ENCODE measurements at places on chromosomes 5 and 9.
A peak's percentile ranks its signal among the peaks of the same experiment; 100 is the strongest.

DNA sequence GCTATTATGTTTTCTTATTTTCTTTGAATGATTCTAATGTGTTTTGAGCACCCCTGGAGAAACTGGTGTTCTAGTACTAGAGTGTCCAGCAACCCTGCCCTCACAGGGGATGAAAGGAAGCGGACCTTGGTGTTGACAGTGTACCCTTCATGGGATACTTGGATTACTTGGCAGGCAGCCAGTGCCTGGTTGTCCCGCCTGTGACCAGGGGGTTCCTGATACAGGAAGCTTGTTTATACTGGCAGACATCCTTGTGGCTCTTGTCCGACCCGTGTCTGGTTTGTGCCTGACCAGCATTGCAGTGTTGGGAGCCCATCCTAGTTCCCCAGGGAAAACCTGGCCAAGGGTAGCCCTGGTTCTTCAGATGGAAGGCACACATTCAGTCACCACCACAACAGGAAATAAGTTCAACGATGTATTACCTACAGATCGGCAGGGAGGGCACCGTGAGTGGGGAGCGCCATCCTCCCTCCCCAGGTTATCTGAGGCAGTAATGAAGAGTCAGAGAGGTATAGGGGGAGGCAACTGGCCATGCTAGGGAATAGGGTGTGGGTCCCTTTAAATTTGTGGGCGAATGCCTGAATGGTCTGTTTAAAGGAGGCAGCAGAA lies 47.3 kb downstream of the CACNA1B start:
- no peaks in the 10 kb centered on the region for H3K27me3 ChIP-seq
- no peak for DNase-seq
- no peak overlapping the region for H3K4me3 ChIP-seq
- no peaks in the 10 kb centered on the region for H3K36me3 ChIP-seq

GRCh38 chr5:3392306-3392939 lies 203.2 kb upstream of the IRX1 start:
- H3K27ac ChIP-seq: no peak overlapping the region
- H3K4me1 ChIP-seq: no peaks in the 10 kb centered on the region
- no peaks in the 10 kb centered on the region for H3K36me3 ChIP-seq
- no peaks in the 10 kb centered on the region for H3K27me3 ChIP-seq
- no peak overlapping the region for H3K4me3 ChIP-seq
- DNase-seq: no peak

DNA sequence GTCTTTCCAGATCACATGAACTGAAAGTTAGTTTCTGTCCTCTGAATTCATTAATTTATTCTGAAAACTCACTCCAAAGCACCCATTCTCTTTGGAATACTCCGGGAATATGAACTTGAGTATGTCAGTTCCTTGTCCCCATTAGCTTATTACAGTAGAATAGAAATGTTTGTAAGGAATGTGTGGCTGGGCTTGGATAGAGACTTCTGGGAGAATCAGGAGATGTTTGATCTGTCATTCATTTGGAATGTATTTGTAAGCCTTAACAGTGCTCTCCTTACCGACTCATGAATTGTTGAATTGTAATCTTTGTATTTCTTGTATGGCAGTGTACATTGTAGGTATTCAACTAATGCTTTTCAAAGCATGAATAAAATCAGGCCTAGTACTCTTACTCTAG lies 548.4 kb downstream of the LRRC70 start:
- no peak overlapping the region for H3K4me3 ChIP-seq
- no peaks in the 10 kb centered on the region for H3K27me3 ChIP-seq
- no peak for DNase-seq
- no peaks in the 10 kb centered on the region for H3K36me3 ChIP-seq

- no peak overlapping the region for H3K4me3 ChIP-seq
- no peaks in the 10 kb centered on the region for H3K4me1 ChIP-seq
- H3K27me3 ChIP-seq: no peaks in the 10 kb centered on the region
- no peak for DNase-seq
- no peak overlapping the region for H3K27ac ChIP-seq
- no peaks in the 10 kb centered on the region for H3K36me3 ChIP-seq
Measured at GRCh38 chr9:73080110-73080694, 71.5 kb upstream of the ANXA1 start.

GRCh38 chr5:172007175-172008110 lies 1.0 kb upstream of the FBXW11 start:
- H3K27ac ChIP-seq: peak overlapping the region; percentile 98
- no peaks in the 10 kb centered on the region for H3K36me3 ChIP-seq
- H3K27me3 ChIP-seq: no peaks in the 10 kb centered on the region

DNA sequence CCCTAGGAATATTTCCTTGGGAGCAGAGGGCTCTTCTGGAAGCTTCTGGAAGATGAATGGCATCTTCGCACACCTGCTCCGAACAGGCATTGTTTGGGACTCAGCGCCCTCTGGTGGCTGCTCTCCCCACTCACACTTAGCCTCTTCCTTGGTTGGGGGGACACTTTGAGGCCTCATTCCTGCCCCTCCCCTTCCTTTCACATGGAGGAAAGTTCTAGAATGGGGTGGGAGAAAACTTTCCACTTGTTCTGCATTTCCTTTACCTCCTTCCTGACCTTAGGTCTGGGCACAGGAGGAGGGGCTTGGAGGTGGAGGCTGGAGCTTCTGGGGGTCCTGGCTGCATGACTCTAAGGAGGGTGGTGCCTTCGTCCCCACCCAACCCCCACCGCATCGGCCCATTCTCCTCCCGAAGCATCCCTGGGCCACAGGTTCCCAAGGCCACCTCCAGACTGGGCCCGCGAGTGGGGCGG lies 19.3 kb upstream of the SMIM32 start:
- H3K36me3 ChIP-seq: no peaks in the 10 kb centered on the region
- H3K27me3 ChIP-seq: peaks cover 20% of the 10 kb centered on the region
- H3K4me1 ChIP-seq: no peaks in the 10 kb centered on the region
- DNase-seq: no peak
- no peak overlapping the region for H3K4me3 ChIP-seq
- no peak overlapping the region for H3K27ac ChIP-seq

DNA sequence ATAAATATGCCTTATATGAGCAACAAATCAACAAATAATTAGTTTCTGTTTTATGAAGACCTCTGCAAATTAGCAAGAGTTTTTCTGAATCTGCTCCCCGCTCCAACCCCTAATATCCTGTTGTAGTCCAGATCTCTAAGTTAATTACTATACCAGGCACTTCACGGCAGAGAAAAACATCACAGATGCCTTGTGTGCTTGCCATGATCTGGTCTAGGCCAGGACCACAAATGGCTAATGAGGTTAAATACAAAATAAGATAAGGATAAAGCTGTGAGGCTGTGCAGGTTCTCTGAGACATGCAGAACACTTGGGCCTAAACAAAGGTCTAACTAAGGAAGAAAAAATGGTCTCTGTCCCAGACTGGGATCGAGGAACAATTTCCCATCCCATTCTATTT lies 150.8 kb downstream of the SLIT3 start:
- no peaks in the 10 kb centered on the region for H3K36me3 ChIP-seq
- H3K4me1 ChIP-seq: no peaks in the 10 kb centered on the region
- no peak overlapping the region for H3K27ac ChIP-seq
- no peak for DNase-seq

GRCh38 chr5:81825237-81825636 lies 74.3 kb upstream of the SSBP2 start:
- no peaks in the 10 kb centered on the region for H3K36me3 ChIP-seq
- no peaks in the 10 kb centered on the region for H3K27me3 ChIP-seq
- H3K4me1 ChIP-seq: no peaks in the 10 kb centered on the region
- H3K4me3 ChIP-seq: no peak overlapping the region
- H3K27ac ChIP-seq: peak overlapping the region; percentile 59
- DNase-seq: peak; percentile 59

DNA sequence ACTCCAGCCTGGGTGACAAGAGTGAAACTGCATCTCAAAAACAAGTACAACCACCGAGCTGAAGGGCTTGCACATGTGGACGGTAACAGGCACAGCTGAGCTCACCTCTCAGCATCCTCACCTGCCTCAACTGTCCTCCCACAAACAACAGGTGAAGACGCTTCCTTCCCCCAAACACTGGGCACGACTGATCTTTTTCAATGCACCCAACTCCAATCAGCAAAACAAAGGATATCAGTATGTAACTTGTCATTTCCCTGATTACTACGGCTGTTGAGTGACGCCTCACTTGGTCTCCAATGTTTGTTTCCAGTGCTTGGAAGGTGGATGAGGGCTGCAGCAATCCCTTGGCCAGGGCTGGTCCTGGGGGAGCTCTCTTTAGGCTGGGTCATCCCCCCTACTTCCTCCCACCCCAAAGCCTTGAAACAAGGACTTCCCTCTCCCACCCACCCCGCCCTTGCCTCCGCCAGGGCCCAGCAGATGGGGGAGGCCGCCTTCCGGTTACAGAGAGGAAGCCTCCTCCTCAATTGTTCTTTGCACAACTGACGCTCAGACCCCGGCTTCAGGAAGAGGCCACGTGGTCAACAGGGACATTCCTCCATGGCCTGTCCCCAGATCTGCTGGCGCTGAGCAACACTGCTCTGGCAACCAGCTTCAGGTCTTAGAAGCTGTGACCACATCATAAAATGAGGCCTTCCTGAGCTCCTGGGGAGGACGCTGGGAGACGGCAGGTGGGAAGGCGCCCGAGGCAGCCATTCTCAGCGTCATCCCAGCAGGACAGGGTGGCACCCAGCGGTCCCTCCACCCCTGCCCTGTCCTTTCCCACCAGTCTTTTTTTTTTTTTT lies 5.9 kb downstream of the FAM78A start:
- peak overlapping the region; percentile 68 for H3K27ac ChIP-seq
- H3K27me3 ChIP-seq: no peaks in the 10 kb centered on the region
- H3K36me3 ChIP-seq: no peaks in the 10 kb centered on the region
- H3K4me3 ChIP-seq: no peak overlapping the region

DNA sequence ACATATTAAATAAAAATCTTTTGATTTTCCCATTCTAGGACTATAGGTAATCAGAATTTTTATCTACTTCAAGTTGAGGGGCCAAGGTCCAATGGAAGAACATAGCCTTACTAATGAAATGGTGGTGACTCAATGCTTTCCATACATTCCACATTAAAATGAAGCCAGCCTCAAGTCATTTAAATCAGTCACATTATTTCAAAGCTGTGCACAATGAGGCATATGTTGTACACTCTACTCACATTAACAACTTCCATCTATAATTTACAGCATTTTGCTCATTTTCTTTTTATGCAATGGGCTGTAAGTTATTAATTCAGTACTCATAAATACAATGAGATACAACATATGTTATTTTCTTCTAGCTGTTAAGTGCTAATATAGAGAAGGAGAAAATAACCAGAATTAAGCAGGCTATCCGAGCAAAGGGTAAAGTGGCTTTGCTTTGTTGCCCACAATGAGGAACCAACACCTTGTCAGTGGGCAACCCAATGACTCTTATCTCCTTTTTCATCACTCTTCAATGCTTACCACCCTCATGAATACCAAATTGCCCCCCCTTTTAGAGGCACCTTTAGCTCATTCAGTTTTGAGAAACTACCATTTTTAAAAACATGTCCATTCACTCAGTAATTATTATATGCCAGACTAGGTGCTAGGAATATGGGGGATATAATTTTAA lies 52.4 kb downstream of the TTLL11 start:
- no peak for DNase-seq
- H3K27ac ChIP-seq: peak overlapping the region; percentile 65

DNA sequence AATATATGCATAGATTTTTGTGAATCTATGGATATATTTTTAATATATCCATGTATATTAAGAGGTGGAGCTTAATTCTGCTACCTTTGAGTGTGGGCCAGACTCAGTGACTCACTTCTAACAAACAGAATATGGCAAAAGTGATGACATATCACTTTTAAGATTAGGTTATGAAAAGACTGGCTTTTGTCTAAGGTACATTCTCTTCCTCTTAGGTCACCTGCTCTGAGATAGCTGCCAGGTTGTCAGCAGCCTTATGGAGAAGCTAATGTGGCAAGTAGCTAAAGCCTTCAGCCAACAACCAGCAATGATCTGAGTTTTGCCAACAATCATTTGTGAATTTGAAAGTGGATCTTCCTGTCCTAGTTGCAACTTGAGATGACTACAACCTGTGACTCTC lies 83.8 kb downstream of the ANKRD31 start:
- H3K36me3 ChIP-seq: no peaks in the 10 kb centered on the region
- H3K27ac ChIP-seq: no peak overlapping the region
- no peaks in the 10 kb centered on the region for H3K4me1 ChIP-seq
- DNase-seq: no peak

GRCh38 chr5:154513669-154514084 lies 35.6 kb upstream of the HAND1 start:
- no peak overlapping the region for H3K27ac ChIP-seq
- H3K4me1 ChIP-seq: no peaks in the 10 kb centered on the region
- no peaks in the 10 kb centered on the region for H3K36me3 ChIP-seq
- no peaks in the 10 kb centered on the region for H3K27me3 ChIP-seq

- no peaks in the 10 kb centered on the region for H3K4me1 ChIP-seq
- no peak for DNase-seq
- H3K4me3 ChIP-seq: no peak overlapping the region
Measured at GRCh38 chr5:14816999-14817761, 54.4 kb downstream of the ANKH start.

GRCh38 chr5:177100714-177101121 lies 14.0 kb downstream of the FGFR4 start:
- H3K4me1 ChIP-seq: no peaks in the 10 kb centered on the region
- H3K27me3 ChIP-seq: no peaks in the 10 kb centered on the region
- no peak overlapping the region for H3K27ac ChIP-seq
- H3K36me3 ChIP-seq: no peaks in the 10 kb centered on the region
- H3K4me3 ChIP-seq: no peak overlapping the region

GRCh38 chr9:99573085-99573484 lies 248.6 kb upstream of the NR4A3 start:
- H3K27me3 ChIP-seq: no peaks in the 10 kb centered on the region
- H3K27ac ChIP-seq: no peak overlapping the region
- H3K4me1 ChIP-seq: no peaks in the 10 kb centered on the region
- H3K36me3 ChIP-seq: no peaks in the 10 kb centered on the region
- DNase-seq: no peak

Measured in breast epithelium (tissue), 4 donors.